NCI-H748 treated with DMSO at 0.1 percent for 48 hours (cell line): ENCODE measurements at places on chromosomes 4 and X.

DNA sequence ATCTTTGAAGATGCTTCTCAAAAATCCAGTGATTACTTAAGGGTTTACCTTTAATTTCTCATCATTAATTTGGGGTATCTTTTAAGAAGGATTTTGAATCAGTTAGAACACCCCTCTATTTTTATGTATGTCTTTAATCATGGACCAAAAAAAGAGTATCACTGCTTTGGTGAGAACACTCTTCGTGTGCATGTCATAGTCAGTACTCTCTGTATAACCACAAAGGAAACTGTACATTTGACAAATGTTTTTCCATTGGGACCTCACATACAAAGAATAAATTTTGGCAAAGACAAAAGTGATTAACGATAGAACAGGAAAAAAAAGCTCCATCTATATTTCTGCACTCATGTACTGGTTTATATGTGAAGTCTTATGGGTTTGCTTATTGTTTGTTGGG, 31.3 kb downstream of the FAM241A start:
- DNase-seq: no peak

GRCh38 chrX:148624951-148625474, 124.6 kb downstream of the AFF2 start:
- no peak for DNase-seq

DNA sequence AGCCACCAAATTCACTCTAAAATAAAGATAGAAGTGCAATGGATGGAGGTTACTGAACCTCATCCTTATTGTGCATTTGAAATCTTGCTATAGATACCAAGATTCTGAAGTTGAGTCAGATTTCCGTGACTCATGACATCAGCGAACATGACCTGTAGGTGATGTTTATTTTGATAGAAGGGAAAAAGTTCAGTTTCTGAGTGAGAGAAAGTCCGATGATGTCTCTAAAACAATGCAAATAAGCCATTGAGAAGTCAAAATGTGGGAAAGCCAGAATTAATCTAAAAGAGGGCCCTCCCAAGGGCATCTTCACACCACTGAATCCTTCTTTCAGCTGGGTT, 20.0 kb downstream of the PHOX2B start:
- DNase-seq: no peak

DNA sequence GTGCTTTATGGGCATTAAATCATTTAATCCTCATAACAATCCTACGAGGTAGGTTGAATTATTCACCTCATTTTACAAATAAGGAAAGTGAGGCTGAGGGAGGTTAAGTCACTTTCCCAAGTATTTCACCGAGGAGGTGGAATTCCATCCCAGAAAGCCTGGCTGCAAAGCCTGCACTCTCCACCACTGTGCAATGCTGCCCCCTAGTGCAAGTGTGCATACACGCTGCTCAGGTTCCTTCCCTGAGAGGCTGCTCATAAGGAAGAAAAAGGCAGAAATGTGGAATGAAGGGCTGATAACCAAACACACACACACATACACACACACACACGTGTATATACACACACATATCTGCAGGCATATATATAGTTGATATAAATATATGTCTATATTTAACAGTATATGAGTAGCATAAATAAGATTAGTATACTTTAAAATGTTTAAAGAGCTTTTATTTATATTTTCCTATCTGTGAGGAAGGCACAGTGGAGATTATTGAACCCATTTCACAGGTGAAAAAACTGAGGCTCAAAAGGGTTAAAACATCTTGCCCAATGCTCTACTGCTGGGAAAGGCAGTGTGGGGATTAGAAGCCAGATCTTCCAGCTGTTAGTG, 714.5 kb upstream of the TENM3 start:
- DNase-seq: peak; percentile 68

DNA sequence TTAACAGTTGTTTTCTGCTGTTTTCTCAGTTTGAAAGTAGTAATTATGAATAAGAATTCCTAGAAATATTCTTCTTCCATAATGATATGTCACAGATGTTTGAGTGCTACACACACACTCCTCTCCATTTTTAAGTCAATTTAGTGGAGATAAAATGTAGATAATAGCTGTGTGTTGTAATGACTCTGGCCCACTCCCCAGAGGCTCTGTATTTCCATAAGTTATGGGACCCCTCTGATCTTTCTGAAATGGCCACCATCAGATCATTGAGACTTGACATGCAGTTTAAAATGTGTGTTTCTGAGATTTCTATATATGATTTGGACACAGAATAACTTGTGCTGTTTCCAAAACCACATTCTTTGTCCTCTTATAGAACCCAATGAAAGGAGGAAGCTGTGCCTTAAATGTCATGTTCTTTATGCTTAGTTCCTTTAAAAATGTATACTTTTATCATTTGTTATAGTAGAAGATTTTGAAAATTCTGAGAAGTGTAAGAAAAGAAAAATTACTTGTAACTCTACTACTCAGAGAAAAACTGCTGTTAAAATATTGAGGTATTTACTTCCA, 46.4 kb downstream of the GAB1 start:
- DNase-seq: no peak

- DNase-seq: no peak
These were observed 44.5 kb upstream of the IL21 start for GRCh38 chr4:122665161-122665929.

DNA sequence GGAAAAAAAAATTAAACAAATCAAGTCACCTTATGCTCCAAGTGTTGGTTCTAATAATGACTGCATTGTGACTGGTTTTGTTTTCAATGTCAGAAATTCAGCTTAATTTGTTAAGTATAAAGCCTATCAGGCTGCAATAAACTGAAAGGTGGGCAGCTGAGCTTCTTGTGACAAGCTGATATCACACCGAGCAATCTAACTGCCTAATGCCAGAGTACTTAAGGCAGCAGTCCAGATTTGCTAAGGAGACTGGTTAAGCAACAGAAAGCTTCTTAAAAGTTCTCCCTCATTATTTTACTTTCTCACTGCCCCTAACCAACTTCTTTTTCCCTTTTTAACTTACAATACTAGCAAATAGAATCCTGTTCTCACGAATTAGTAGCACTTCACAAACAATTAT, 201.0 kb downstream of the MAB21L2 start:
- DNase-seq: no peak

- DNase-seq: no peak
These were observed 88.7 kb downstream of the ATP11C start for GRCh38 chrX:139844163-139844562.

- no peak for DNase-seq
These were observed 38.6 kb downstream of the NSUN7 start for GRCh38 chr4:40788331-40788730.

- DNase-seq: no peak
These were observed at the start of gene SRPX for GRCh38 chrX:38220415-38221390. SRPX (minus strand) TSS chrX:38220871; CDS start chrX:38220792, 79 bp downstream.

- no peak for DNase-seq
These were observed 118.0 kb downstream of the CAMK2D start for GRCh38 chr4:113643505-113643904.

DNA sequence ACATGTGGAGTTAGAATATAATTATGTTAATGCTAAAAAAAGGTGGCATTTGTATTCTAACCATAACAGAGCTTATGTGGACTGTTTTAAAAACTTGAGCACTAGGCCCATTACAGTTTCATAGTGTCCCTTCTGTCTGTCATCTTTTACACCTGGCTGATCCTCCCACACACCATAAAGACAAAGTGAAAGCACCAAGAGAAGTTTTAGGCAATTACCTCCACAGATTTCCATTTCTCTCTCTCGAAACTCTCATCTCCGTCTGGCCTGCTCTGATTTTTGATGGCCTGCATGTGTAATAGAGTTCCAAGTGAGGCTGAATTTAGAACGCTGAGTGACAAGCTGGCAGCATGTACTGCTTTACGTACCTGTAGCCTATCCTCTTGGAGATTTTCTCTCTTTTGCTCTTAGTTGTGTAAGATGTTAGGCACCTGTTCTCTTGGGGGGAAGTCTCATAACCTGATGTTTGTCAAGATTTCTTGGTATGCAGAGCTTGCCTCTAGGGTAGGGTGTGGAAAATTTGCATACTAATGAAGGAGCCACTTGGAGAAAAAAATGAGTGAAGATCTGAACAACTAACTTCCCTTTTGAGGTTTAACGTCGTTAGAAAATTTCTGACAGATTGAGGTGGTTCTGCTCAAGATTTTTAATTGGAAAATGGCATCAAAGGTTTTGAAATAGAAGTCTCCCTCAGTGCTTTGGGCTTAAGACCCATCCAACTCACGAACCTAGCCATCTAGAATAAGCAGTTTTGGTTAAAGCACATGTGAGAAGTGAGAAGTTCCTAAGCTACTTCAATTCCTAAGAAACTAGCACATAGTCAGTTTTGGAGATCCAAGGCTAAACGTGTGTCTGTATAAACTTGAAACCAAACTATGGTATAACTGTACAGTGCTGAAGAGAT, 57.6 kb upstream of the RAP1GDS1 start:
- DNase-seq: no peak

DNA sequence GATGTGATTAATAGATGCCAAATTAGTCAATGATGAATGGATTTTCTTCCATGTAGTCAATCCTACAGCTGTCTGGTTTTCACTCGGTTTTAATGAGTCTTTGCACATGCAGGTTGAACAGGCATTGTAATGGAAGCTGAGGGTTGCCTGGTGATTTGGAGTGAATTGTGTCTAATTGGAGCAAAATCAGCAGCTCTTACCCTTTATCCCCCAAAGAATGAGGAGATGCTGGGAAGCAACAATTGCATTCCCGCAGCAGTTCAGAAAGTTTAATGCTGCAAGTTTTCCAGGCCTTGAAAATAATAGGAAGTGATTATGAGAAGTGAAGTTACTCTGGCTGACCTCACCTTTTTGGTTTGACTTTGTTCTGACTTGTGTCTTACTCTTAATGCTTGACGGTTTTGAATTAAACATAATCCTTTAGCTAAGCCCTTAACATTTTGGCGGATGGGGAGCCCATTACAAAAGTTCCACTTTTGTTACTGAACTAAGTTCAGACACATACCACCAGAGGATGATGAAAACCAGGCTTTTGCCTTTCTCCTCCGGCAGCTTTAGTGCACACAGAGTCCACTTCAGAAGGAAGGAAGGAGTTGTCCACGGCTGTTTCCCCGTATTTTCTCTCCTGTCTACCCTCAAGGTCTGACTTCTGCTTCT, 78.8 kb upstream of the TBC1D9 start:
- no peak for DNase-seq

DNA sequence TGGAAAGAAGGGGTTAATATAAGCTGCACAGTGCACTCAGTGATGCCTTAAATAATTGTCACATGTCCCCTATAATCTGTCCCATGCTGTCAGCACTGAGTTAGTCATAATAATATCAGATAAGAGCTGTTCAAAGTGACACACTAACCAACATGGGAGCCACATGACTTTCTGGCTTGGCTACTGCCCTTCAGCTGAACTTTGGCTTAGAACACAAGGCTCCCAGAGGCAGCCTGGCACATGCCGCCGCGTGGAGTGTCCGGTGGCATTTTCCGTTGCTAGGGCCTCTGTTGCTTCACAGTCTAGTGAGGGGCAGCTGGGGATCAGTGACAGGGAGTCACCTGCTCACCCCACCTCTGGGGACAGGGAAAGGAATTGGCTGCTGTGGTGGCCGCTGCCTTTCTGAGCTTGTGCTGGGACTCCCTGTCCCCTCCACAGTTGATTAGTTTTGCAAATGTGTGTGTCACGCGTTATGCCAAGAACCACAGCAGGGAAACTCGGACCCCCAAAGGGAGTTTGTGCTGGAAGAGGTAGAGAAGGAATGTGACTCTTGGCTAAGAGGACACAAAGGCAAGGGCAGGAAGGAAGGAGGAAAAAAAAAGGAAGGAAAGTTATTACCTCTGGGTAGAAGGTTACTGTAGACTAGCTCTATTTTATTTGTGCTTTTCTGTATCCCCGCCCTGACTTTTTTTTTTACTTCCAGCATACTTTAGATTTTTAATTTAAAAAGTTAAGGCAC, 41.1 kb upstream of the PPARGC1A start:
- no peak for DNase-seq

- DNase-seq: no peak
These were observed 234.2 kb upstream of the RPS6KA3 start for GRCh38 chrX:20500949-20501348.

GRCh38 chrX:20372533-20372932, 105.8 kb upstream of the RPS6KA3 start:
- DNase-seq: no peak

- DNase-seq: no peak
These were observed 4.8 kb upstream of the HGFAC start for GRCh38 chr4:3436798-3437581.

GRCh38 chrX:132563976-132564375, 75.1 kb upstream of the MBNL3 start:
- DNase-seq: no peak

- no peak for DNase-seq
These were observed 269.6 kb downstream of the GBA3 start for GRCh38 chr4:22962295-22962694.

GRCh38 chr4:76301775-76302162, 4.8 kb upstream of the STBD1 start:
- DNase-seq: no peak

DNA sequence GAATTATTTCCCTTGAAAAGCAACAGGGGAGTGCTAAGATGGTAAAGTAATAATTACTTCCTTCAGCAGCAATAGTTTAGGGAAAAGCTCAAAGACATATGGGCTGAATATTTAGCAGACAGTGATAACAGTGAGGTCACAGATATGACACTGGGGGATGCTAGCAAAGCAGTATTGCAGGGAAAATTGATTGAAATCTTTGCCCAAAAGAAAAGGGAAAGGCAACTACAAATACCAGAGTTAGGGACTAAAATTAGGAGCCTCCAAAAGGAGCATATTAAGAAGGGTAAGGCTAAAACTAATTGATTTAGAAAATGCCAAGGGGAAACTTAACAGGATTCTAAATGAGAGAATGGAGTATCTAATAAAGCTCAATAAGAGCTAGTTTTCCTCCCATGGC, 1191.3 kb upstream of the TENM3 start:
- DNase-seq: no peak

DNA sequence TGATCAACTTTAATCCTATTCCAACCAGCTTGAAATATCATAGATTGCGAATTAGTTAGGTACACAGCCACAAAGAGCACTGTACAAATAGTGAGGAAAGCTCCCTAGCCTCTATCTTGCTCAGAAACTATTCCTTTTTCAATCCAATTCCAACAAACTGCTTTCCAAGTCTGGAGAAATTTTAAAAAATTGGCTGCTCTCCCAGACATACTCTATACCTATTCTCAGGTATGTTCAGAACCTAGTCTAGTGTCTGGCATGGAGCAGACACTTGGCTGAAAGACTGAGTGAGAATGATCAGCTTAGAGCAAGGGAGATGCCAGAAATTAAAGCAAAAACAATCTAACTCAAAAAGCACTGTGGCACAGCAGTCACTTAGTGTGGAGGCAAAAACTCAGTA, 105.9 kb downstream of the SLC10A7 start:
- no peak for DNase-seq

DNA sequence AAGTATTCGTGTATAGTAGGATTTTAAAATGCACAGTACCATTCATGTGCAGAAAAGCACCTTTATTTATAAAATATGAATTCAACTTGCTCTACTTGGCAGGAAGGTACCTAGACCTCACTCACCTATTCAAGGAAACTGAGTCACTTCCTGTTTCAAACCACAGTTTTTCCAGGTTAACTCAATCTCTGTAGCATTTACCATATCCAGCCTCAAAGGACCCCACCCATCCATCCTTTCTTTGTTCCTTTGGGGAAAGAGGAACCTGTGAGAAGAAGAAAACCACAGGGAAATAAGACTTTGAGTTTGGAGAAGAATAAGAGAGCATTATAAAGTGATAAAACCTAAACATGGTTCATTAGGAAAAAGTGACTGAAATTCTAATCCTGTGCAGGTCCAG, 250.7 kb downstream of the CBR4 start:
- no peak for DNase-seq
